ENCODE measurements at places on chromosomes 3 and 15.

DNA sequence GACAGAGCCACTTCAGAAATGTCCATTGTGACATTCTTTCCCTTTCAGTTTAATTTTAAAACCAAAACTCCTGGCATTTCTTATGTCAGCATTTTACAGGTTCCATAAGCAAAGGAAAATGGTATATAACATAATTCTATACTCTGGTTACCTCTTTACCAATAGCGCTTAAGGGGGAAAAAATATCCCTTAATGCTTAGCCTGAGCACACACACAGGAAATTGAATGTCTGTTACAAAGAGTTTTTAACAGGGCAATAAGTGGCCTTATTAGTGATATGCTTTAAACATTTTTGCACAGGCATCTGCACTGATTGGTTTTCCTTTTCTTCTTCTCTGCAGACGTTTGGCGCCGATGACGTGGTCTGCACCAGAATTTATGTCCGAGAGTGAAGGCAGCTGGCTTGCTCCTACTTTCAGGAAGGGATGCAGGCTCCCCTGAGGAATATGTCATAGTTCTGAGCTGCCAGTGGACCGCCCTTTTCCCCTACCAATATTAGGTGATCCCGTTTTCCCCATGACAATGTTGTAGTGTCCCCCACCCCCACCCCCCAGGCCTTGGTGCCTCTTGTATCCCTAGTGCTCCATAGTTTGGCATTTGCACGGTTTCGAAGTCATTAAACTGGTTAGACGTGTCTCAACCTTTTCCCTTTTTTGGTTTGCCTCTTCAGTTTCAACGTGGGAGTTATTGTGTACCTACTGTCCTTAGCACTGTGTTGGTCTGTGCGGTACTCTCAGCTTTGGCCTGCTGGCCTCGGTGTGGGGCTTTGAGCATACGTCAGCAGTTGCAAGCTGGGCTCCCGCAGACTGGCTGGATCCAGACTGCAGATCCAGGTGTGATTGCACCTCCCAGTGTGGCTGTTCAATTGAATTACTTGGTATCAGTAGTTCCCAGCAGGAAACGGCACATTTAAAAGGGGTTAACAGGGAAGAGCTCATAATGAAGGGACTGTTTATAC is 7.7 kb downstream of the CRABP1 start:
- DNase-seq, result no peak

- no peak for DNase-seq
Observed at GRCh38 chr15:70270752-70271111, 173.0 kb upstream of the TLE3 start.

- DNase-seq, result no peak
Observed at GRCh38 chr3:58198804-58199203, 12.0 kb downstream of the DNASE1L3 start.

GRCh38 chr15:75577401-75578172 is 1.5 kb downstream of the PTPN9 start:
- DNase-seq, result peak; percentile 15

DNA sequence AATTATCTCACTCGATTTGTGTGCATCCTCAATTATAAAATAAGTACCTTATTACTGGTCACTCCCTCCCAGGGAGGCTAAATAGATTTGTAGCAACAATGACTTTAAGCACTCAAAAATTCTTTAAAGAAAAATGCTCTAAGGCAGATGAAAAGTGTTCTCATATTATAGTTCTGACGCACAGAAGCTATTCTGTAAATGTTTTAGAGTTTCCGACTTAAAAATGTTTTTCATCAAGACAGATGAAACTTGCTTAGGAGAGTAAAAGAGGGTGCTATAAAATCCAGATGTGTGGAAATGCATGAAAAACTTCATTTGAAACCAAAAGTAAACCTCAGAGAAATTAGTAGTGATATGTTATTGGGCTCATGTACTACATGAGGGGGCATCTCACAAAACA is 398.4 kb upstream of the KCNMB2 start:
- DNase-seq, result no peak

Data from NCI-H1105 treated with DMSO at 0.1 percent for 48 hours (cell line).